ENCODE measurements at places on chromosomes 1 and 21. TPM values are rescaled to one million over a fixed set of nuclear protein-coding genes. Genes with fewer than 3 reads are reported as not detected.

DNA sequence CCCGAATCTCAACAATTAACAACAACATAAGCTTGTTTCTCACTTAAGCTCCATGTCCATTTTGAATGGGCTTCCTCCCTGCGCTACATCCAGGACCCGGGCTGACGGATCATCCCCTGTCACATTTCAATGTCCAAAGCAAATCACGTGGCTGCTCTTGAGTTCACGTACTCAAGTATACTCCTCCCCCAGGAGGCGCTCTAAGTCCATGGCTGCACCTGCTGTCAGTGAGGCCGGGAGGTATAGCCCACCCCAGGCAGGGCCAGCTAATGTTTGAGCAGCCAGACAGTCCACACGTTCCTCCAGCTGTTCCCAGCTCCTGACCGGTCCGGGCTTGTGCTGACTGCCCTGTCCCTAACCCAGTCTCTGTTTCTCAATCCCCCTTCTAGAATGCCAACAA lies 220.8 kb downstream of the SLC35F3 start:
- DNase-seq = no peak

FALEC gene
- not detected for total RNA-seq

U2AF1 gene
- total RNA-seq = 26.4 TPM

GRCh38 chr1:156696755-156697154 lies 8.6 kb downstream of the CRABP2 start:
- peak; percentile 34 for DNase-seq

GRCh38 chr1:48450505-48450904 lies 21.5 kb downstream of the SPATA6 start:
- DNase-seq = no peak
